ENCODE measurements at places on chromosomes 2 and 18. TPM values are rescaled to one million over a fixed set of nuclear protein-coding genes. Genes with fewer than 3 reads are reported as not detected.

RANBP2 gene
- 94.3 TPM for total RNA-seq

TEX261 gene
- total RNA-seq = 37.9 TPM

- no peak for DNase-seq
Measured at GRCh38 chr18:48942086-48942485, 8.7 kb downstream of the SMAD7 start.

DNA sequence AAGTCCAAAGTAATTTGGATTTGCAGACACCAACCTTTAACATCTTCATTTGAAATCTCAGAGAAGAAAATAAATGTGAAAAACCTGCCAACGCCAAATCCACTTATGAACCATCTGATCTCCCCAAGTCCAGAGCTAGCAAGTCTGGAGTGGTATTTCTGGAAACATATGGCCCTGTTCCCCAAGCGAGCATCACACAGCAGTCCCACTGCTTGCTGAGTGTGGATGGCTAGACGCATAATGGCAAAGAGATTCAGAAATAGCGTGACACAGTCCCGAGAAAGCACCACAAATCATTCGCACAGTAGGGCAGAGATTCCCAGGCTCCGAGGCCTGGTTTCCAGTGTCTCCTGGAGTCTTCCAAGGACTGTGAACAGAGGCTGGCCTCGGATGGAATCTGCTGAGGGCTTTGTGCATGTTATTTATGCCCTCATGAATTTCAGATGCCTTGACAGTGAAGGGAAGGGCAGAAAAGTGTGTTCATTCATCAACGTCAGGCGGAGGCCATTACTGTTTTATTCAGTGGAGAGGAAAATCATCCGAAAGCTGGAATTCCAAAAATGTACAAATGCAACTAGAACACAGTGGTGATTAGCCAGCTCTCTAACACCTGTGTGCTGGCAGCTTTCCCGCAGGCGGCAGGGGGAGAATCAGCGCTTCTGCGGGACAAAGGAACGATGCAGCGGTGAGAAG lies 417.0 kb downstream of the EIPR1 start:
- DNase-seq = no peak

DNA sequence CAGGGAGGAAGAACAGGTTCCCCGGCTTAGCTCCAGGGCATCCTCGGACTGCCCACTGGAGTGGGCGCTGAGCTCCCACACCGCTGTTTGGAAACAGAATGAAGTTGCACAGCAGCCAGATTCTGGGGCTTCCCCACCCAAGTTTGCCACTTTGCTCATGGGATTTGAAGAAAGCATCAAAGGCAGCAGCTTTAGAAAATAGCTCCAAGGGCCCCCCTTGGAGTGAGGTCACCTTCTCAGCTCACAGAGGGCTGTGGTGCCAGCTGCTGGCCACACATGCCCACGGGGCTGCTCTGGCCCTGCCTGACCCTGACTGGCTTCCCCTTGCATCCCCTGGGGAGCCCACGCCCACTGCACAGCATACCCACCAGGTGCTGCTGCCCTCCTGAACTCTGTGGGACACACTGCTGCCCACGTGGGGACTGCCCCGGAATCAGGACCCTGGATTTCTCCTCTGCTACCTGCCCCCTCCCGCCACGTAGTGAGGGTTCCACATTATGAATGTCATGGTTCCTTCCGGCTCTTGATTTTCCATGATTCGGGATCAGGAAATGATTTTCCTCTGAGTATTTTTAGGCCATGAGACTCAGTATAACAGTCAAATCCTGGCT lies 70.3 kb downstream of the TGOLN2 start:
- no peak for DNase-seq

- DNase-seq = peak; percentile 74
Measured at GRCh38 chr2:219851801-219852481, 224.5 kb downstream of the SLC4A3 start.

GRCh38 chr2:88078643-88079172 lies 11.1 kb downstream of the SMYD1 start:
- DNase-seq = no peak

- DNase-seq = no peak
Measured at GRCh38 chr2:88554189-88554588, 73.1 kb downstream of the EIF2AK3 start.

FAM237A gene
- total RNA-seq = not detected

DNA sequence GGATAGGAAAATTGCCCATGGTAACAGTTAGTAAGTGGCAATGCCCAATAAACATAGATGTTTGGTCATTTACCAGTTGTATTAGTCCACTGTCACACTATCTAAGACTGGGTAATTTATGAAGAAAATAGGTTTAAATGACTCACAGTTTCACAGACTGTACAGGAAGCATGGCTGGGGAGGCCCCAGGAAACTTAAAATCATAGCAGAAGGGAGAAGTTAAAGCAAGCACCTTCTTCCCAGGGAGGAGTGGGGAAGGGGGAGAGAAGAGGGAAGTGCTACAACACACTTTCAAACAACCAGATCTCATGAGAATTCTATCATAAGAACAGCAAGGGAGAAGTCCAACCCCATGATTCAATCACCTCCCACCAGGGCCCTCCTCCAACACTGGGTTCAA lies 23.4 kb downstream of the NR4A2 start:
- no peak for DNase-seq

DNA sequence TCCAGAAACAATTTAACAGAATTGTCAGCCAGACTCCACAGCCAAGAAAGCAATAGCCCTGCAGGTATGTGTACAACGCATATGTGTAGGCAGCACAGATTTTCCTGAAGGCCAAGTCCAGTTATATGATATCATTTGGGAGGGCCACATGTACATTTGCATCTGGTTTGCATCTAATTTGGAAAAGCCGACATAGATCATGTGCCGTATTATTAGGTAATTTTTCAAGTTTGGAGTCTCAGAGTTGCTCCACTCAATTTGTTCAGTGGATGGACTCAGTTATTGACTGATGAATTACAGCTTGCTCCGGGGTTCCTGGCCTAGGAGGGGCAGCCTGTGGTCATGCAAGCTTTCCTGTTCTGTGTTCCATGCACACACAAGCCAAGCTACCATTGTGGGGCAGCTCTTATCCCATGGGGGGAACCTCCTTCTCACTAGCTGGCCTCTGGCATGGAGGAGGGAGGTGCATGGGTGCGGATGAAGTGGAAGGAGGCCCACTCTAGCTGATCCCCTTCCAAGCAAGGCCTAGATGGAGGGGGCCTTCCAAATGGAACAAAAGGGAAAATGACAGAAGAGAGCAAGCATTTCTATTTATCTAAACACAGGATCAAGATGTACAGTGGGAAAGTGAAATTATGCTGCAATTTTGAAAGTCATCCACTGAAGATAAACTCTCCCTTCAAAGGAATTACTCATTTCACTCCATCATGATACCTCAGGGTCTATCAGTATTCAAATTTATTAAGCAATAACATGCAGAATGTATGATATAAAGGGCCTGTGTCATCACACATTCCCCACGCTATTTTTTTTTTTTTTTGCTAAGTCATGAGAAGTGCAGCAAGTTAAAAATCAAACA lies 202.6 kb upstream of the SMAD2 start:
- no peak for DNase-seq

DNA sequence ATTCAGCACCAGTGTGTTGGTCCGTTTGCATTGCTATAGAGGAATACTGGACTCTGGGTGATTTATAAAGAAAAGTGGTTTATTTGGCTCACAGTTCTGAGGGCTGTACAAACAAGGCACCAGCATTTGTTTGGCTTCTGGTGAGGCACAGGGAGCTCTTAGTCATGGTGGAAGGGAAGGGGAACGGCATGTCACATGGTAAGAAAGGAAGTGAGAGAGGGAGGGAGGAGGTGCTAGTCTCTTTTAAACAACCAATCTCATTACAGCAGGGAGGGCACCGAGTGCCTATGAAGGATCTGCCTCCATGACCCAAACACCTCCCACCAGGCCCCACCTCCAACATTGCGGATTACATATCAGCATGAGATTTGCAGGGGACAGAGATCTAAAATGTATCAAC lies 143.9 kb upstream of the DLX2 start:
- no peak for DNase-seq

- no peak for DNase-seq
Measured at GRCh38 chr2:108348816-108349570, 28.8 kb upstream of the SULT1C4 start.

- no peak for DNase-seq
Measured at GRCh38 chr18:55258088-55258487, 298.8 kb upstream of the CCDC68 start.

MAPK4 gene
- not detected for total RNA-seq

PID1 gene
- total RNA-seq = 8.5 TPM

- DNase-seq = no peak
Measured at GRCh38 chr2:128076461-128077106, 14.4 kb upstream of the UGGT1 start.

DNA sequence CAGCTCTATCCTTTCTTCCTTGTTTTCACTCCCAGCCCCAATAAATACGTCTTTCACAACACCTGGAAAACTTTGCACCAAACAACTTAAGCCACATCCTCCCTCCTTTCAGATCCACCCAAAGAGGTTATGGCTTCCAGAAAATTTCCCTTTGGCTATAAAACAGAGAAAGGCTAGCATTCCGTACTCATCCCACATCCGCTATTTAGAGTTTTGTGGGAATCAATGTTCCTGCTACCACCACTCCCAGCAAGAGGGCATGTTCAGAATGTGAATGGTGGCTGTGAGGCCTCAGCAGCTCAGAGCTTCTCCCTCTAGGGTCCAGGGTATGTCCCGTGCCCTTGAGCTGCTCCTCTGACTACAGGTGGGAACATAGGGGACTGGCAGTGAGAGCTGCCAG lies 214.6 kb downstream of the NCK2 start:
- no peak for DNase-seq

GRCh38 chr18:32386471-32386870 lies 84.2 kb downstream of the GAREM1 start:
- DNase-seq = no peak

C18orf54 gene
- total RNA-seq = 3.0 TPM

- no peak for DNase-seq
Measured at GRCh38 chr2:138267902-138268254, 233.7 kb upstream of the SPOPL start.

- no peak for DNase-seq
Measured at GRCh38 chr2:36245651-36246050, 109.9 kb upstream of the CRIM1 start.

GRCh38 chr2:176213406-176213805 lies 24.9 kb downstream of the HOXD1 start:
- DNase-seq = peak; percentile 30

GRCh38 chr2:7703048-7703447 lies 785.8 kb downstream of the RNF144A start:
- DNase-seq = no peak

CPO gene
- not detected for total RNA-seq

GAL3ST2 gene
- total RNA-seq = 0.47 TPM

CHST9 gene
- total RNA-seq = not detected

SLC9A4 gene
- total RNA-seq = 0.42 TPM

DNA sequence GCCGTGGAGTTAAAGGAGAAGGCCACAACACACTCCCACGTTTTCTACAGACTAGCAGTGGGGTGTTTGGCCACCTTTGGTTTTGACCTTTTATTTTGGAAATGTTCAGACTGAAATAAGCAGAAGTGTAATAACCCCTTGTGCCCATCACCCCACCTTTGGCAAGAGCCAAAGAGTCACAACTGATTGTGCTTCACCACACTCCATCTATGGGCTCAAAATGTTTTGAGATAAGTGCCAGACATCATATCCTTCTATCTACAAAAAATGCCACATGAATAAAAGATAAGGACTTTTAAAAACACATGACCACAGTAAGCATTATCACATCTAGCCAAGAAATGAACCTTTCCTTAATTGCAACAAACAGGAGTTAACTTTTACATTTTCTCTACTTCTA lies 9.9 kb upstream of the GPR35 start:
- DNase-seq = no peak

- DNase-seq = no peak
Measured at GRCh38 chr2:223007531-223007930, 44.5 kb upstream of the KCNE4 start.

Data from myocyte (in vitro differentiated cells).